ENCODE measurements at places on chromosomes 4 and X. TPM values are rescaled to one million over a fixed set of nuclear protein-coding genes. Genes with fewer than 3 reads are reported as not detected.

DNA sequence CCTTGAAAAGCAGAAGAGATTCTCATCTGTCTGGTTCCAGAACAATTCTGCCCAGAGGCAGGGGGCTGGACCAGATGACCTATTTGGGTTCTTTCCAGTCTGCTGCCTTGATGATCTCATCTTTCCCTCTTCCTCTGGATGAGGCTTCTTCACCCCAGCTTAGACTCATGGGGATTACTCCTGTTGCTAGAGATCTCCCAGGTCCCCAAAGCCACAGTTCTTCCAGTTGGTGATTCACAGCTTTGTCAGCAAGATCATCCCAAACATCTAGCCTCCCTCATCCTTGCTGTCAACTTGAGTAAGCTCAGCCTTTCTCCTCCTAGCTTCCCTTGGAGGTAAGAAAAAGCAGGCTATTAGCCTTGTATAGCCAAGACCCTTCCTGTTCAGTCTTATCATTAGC, 64.2 kb upstream of the PJA1 start:
- DNase-seq = peak; percentile 84

DNA sequence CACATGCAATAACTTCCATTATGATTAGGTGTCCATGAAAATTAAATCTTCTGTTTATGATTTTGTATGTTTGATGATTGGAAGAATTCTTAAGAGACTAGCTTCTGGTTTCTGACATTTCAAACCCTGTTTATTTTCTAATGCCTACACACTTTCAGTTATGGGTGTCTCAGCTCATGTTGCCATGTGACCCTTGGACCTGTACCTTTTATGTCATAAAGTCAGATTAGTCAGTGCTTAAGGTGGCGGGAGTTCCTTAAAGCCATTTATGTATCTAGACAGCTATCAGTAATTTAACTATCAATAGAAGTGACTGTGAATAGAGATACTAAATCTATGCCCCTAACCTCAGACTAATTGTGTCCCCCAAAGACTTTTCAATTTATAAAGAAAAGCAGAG, 155.6 kb downstream of the GBA3 start:
- DNase-seq = no peak

Gene OPRPN
- not detected for total RNA-seq

DNA sequence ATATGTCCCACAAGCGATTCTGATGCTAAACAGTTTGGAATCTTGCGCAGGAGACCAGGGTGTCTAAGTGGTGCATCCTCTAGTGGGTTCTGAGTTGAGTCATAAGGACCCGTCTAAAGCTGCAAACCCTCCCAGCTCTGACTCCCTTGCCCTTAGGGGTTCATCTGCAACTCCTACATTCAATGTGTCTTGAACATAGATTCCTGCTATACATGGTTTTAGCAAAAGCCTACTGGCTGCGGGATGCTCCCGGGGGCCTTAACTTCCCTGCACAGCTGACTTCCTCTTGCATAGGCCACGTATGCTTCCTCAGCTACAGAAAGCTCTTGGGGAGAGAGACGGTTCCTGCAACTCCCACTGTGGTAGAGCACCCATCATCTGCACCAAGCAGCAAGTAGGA, 236.7 kb downstream of the EVC2 start:
- DNase-seq = no peak

Gene PHKA1
- total RNA-seq = 0.12 TPM

GRCh38 chr4:38163216-38164006, 203.2 kb downstream of the PTTG2 start:
- DNase-seq = peak; percentile 89

Gene PAGE1
- total RNA-seq = 1.1 TPM

DNA sequence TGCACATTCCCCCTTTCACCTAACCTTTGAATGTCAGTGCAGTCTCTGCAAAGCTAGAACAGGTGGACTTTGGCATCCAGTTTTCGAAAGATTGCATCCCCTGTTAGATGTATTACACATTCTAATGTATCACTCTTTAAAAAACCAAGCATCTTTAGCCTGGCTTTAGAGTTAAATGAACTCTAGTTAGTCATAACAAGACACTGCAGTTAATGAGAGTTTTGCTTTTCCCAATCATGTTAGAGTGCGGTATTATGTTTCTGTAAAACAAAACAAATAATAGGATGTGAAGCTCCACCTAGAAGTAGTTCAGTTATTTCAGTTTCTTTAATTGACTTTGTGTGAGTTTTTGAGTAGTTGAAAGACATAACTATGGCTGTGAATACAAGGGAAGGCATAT, 42.2 kb downstream of the PARM1 start:
- DNase-seq = no peak
